ENCODE measurements at places on chromosomes 2 and 18. TPM values are rescaled to one million over a fixed set of nuclear protein-coding genes. Genes with fewer than 3 reads are reported as not detected.
A peak's percentile ranks its signal among the peaks of the same experiment; 100 is the strongest.

- no peak for DNase-seq
Measured at GRCh38 chr2:240289701-240290431, 145.6 kb upstream of the GPC1 start.

- DNase-seq, result no peak
Measured at GRCh38 chr18:58325494-58325893, 281.5 kb downstream of the NEDD4L start.

GRCh38 chr2:190489475-190489874 lies 45.0 kb downstream of the NEMP2 start:
- DNase-seq, result no peak

DNA sequence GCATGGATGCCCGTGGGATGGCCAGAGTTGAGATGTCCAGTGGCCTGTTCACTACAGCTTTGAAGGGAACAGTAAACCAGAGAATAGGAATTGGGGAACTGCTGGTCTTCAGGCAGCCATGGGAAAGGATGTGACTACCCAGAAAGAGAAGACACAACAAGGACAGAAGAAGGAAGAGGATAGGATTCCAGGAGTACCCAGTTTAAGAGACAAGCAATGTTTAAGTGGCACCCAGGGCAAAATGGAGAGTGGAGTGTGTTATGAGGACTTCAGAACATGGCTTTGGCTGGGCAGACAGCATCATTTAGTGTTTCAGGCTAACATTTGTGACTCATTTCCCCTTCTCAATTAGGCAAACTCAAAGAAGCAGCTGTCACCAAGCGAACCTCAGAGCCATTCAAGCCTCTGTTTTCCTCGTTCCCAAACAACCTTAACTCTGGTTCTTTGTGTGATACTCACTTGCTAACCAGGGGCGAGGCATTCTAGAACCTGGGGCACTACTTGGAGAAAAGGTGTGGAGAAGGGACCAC lies 4.0 kb upstream of the FAM124B start:
- no peak for DNase-seq

DNA sequence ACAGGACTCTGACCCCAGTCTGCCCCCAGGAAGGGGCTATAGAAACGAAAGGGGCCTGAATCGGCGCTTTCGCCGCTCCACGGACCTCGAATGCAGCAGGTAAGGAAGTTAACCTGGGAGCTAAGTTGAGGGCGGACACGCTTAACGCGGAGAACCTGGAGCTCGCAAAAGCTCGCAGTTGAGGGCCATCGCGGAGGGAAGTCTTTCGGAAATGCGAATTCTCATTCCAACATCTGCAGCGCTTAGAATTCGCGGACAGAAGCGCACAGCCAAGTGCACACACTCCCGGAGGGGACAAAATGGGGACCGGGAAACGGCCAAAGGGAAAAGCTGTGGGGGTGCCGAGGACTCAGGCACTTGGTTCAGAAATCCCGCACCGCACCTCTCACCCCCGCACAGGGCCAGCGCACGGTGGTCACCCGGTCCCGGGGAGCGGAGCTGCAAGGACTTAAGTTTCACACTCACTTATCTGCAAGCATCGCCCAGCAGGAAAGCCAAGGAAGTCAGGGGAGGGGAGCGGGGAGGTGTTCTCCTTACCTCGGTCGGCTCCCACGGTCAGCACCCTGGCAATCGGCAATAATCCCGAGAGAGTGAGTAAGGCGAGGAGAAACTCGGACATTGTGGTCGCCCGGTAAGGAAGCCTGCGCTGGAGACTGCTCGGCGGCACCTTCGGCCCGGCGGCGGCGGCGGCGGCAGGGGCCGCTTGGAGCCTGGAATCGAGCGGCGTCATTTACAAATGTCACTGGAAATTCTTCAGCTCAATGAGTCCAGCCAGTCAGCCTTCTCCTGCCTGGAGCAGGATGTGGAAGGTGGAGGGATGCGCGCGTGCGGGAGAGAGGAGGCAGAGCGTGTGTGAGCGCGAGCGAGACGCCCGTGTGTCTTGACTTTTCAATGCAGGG lies 456 bp downstream of the LRP1B start:
- peak; percentile 73 for DNase-seq

GRCh38 chr2:36807223-36807886 lies 110.8 kb downstream of the VIT start:
- DNase-seq, result no peak

DNA sequence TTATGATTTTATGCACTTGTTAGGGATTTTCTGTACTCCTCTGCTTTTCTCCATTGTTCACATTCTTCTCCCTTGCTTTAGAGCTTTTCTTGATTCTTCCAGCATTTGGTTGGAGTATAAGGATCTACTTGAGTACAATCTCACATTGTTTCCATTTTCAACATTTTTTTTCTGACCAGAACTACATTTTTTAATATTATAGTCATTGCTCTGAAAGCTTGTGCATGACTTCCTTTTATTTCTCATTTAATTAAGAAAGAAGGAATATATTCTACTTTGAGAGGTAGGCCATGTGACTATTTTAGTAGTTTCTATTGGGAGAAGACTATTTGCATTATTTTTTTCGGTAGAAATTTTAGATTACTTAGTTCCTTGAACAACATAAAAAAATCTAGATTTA lies 200.4 kb downstream of the TMEM247 start:
- DNase-seq, result no peak

DNA sequence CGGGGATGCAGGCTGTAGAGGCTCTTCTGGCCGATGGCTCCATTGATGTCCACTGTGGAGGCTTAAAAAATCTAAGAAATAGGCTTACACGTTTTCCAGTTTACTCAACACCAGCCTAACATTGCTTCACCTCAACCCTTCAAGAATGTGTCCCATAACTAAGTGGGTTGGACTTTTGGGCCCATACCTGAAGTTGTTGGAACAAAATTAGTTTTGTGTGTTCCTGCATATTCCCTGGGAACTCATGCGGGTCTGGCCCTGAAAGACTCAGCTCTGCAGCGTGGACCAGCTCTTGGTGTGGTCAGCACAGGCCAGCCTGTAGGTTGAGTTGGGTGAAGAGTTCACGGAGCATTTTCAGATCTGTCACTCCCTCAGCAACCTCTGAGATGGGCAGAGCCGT lies 38.5 kb downstream of the SH3BP4 start:
- no peak for DNase-seq

GRCh38 chr2:42102024-42102590 lies 54.3 kb downstream of the PKDCC start:
- DNase-seq, result no peak

- DNase-seq, result no peak
Measured at GRCh38 chr2:147386284-147386683, 458.5 kb upstream of the ACVR2A start.

The CTLA4 gene
- not detected for polyA plus RNA-seq

The B4GALT6 gene
- 14.7 TPM for polyA plus RNA-seq

The REG1B gene
- polyA plus RNA-seq, result not detected

The SGPP2 gene
- polyA plus RNA-seq, result 19.6 TPM

The RAB6D gene
- 1.9 TPM for polyA plus RNA-seq

The IL18RAP gene
- polyA plus RNA-seq, result 0.42 TPM

The CD302 gene
- 18.5 TPM for polyA plus RNA-seq

The GREB1 gene
- polyA plus RNA-seq, result 10.1 TPM

The MCM6 gene
- polyA plus RNA-seq, result 55.0 TPM

The GCG gene
- not detected for polyA plus RNA-seq

The TRIM43B gene
- polyA plus RNA-seq, result 0.67 TPM
